GM03348 (cell line): ENCODE measurements at places on chromosomes 1 and 21.
A peak's percentile ranks its signal among the peaks of the same experiment; 100 is the strongest.

- DNase-seq, result no peak
Measured at GRCh38 chr1:246311461-246311860, 195.6 kb downstream of the SMYD3 start.

DNA sequence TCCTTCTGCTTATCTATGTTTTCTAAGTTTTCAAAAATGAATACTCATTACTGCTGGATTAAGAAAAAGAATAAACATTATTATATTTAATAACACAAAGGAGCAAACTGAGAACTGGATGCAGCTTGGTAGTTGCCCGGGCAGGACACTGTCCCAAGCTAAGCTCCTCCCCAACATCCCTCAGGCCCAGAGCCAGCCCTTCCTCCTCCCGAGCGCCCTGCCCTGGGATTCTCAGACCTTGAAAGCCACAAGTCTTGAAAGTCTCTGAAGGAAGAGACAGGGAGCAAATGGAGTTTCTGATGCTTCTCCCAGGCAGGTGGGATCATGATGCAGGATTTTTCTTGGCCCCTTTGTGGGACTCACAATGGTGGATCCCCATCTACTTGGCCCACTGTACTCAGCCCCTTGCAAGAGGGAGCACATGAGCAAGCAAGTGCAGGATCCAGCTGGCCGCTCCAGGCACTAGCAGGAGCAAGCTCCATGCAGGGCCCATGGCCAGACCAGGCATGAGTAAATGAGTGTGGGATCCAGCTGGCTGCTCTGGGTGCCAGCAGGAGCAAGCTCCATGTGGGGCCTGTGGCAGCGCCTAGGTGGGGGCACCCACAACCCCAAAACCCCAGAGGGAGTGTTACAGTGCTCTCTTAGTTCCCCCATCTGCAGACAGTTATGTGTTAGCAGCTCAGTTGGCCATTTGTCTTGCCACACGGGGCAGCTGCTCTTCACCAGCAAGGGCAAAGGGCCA lies 32.1 kb upstream of the RAB4A start:
- peak; percentile 75 for DNase-seq

DNA sequence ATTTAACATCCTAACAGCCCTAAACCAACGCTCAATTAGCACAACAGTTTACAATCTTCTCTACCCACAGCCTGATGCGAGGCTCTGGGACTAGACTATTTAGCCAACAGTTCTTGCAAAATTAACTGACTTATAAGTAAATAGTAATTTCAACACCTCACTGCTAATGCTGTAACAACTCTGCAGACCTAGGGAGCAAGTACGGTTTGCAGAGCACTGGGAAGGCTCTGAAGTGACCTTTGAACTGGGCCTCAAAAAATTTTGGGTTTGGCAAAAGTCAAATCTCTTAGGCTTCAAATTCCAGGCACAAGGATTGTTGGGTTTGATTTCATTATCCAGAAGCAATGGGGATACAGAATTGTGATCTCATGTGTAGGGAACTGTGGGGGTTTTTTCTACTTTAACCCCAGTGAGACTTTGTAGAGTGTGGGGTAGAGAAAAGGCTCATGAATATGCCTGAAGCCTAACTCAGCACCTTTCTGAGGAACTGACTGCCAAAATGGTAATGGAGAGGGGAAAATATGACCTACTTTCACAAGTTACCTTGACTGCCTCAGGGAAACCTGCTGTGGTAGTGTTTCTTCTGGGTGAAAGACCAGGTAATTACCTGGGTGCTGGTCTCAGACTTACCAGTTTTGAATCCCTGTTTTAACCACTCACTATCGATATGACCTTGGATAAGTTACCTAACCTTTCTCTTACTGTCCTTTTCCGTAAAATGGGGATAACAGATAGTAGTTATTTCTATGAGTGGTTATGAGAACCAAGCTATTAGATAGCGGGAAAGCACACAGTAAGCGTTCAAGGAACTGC lies 889 bp upstream of the TXLNA start:
- no peak for DNase-seq

DNA sequence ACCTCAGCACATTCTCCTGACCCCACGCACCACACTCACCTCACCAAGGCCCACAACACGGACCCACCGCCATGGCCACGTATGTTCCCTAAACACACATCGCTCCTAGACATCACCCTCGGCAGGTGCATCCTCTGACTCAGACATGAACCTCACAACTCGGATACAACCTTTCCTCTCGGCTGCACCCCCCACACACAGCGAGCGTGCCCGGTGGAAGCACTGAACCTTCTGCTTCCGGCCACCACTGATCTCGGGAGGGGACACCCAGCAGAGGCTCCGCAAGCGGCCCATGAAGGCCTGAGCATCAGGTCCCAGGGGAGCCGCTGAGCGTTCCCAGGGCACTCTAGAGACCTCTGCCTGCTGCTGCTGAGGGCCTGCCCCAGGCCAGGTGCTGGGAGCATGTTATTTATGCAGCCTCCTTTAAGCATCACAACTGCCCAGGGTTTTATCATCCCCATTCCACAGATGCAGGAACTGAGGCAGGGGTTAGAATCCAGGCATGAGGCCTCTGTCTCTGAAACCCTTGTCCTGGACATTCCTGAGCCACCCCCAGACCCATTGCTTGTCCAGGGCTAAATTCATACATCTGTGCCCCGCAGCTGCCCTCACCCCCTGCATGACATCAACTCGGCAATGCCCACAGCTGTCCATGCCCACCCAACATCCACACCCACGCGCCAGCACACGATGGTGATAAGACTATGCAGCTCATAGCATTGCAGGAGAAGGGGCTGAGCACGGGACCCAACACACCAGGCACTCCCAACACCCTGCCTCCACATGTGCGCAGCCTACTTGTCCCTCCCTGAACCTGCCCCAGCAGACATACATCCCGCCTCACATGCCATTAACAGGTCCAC lies 27.0 kb downstream of the SDC3 start:
- no peak for DNase-seq

GRCh38 chr1:53942127-53942957 lies 3.2 kb downstream of the IFT25 start:
- no peak for DNase-seq

DNA sequence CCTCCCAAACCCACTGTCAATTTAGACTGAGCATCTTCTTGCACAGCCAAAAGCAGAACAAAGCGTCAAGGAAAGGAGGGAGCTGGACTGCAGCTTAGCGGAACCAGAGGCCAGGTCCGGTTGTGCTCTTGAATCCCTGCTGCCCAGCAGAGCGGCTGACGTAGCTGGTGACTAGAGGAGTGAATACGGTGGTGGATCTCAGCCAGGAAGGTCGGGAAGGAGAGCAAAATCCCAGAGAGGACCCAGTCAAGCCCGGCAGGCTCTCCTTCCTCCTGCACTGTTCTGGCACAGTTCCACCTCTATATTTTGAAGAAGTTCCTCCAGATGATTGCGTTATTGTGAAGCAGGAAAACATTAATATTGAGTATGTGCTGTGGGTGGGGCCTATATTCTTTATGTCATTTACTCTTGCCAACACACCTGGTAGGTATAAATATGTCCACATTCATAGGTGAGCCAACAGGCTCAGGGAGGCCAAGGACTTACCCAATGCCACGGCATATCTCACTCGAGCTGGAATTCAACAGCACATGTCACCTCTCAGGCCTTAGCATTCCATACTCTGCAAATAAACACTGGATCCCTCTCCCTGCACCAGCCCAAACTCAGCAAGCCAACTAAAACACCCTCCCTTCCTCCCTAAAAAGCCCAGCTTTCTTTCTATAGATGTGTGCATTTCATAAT lies 23.6 kb upstream of the ABCB10 start:
- no peak for DNase-seq

GRCh38 chr1:40849801-40850592 lies 12.2 kb downstream of the CITED4 start:
- peak; percentile 84 for DNase-seq

DNA sequence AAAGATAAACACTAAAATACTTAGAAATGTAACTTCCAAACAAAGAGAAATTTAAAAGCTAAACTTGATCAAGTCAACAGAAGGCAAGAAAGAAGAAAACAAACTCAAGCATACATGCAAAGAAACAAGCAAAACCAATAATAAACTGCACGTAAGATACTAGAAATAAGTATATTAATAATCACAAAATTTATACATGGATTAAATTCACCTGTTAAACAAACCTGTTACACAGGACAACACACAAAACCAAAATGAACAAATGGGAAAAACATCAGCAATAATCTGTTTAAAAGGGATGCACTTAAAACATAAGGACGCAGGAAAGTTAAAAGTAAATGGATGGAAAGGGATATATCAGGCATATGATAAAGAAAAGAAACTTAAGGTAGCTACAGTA lies 165.8 kb downstream of the CDC42BPA start:
- no peak for DNase-seq

DNA sequence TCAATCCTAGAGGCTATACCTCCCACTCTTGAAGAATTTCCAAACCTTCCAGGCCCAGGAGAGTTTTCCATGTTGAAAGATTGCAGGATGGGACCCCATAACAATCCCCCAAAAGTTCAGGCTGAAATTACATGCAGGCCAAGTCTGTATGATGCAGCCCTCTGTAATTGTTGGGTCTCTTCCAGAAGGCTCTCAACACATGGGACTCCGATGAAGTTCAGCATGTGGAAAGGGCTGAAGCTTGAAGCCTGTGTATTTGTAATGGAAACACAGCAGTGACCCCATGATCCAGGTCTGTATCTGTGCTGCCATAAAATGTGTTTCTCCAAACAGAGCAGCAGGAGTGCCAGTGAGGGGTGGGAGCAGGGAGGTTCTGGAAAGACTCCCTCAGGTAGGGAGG lies 202.5 kb upstream of the LYPLAL1 start:
- DNase-seq, result no peak

DNA sequence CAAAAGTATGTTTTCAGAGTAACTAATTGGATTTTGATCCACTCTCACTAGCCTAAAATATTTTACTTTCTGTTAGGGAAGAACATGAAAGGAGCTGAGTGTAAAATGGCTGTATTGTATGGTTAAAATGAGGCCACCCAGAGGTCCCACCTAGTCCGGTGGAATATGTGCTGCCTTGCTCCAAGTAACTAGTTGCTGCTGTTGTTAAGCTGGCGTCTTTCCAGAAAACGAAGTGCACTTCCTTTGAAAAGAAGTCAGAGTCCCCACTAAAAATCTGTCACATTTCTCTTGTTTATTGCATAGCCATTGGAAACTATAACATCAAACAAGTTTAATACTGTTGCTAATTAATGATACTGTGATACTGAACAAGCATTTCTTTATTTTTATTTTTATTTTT lies 3.2 kb downstream of the SLC25A33 start:
- DNase-seq, result no peak

DNA sequence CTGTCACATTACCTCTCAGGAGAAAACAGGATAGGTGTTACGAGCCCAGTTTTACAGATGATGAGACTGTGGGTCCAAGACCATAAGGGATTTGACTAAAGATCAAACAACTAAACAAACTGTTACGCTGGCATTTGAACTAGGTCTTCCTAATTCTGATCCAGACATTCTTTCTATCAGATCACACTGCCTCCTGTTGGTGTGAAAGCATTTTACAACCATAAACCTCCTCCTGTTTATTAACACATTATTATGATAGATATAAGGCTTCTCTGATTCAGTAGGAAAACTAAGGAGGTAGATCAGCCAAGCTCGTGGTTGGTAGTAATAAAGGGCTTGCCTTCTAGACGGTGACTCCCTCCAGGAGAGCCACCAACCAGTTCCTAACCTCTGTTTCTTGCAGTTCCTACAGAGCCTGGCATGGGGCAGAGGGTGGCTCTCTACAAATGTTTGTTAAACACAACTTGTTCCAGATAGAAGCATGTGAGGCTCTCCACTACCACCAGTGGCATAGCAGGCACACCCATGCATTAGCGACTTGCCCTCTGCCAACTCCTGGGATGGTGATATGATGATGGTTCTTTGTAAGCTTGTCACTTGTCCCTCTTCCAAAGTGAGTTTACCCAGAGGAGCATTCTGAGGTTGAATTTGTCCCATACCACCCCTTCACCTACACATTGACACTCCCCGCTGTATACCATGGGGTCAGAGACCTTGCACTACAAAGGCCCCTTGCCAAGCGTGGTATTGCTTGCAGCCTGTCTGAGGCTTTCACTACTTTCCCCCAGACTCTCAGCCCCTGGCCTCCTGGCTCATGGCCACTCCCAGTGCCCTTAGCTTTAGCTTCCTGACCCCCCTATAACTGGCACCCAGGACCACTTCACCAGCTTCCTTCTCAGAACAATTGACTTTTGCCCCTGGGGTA lies 96.4 kb upstream of the HOOK1 start:
- no peak for DNase-seq

GRCh38 chr1:97841338-97841737 lies 79.5 kb downstream of the DPYD start:
- no peak for DNase-seq

- no peak for DNase-seq
Measured at GRCh38 chr1:37484325-37485051, 10.1 kb downstream of the ZC3H12A start.

- DNase-seq, result no peak
Measured at GRCh38 chr1:83819436-83819835, 179.5 kb downstream of the TTLL7 start.

DNA sequence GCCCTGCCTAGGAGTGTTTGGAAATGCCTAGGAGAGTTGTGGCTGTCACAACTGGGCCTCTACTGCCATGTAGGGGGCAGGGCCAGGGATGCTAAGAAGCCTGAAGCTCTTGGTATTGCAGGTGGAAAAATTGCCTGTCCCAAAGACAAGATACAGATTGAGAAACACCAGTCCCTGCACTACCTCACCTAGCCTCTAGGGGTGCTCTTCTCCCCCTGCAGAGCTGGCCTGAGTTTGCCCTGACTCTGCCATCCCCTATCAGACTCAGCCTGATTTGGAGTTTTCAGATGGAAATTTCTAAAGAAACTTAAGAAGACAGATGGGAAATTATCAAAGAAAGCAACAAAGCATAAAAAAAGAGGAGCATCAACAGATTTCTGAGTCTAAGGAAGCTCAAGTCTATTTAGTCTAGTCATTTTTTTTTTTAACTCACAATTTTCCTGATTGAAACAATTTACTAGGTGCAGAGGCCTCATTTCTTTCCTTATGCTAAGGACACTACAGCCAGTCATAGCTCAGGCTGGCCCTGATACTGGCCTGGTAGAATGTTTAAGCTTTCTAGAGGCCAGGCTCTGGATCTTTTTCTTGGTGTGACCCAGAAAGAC lies 61.4 kb upstream of the LRRN2 start:
- DNase-seq, result peak; percentile 78

GRCh38 chr1:40034869-40035268 lies 5.7 kb upstream of the CAP1 start:
- no peak for DNase-seq

DNA sequence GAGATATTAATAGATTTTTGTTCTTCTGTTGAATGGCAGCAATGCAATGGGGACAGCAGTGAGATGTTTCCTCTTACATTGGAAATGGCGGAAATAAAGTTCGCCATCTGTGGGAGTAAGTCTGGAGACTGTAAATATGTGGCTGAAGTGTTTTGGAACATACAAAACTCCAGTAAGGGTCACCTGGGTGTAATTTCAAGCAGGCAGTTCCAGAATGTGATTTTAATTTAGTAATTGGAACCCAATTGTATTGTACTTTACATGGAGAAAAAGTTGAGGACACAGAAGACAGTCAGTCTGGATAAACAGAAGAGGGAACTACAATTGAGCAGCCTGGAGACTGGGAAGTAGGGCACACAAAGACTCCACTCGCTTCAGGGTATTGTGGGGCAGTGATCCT lies 108.6 kb downstream of the NTMT2 start:
- no peak for DNase-seq
